H1 (cell line): ENCODE measurements at places on chromosomes 5 and 9. TPM values are rescaled to one million over a fixed set of nuclear protein-coding genes. Genes with fewer than 3 reads are reported as not detected.

DNA sequence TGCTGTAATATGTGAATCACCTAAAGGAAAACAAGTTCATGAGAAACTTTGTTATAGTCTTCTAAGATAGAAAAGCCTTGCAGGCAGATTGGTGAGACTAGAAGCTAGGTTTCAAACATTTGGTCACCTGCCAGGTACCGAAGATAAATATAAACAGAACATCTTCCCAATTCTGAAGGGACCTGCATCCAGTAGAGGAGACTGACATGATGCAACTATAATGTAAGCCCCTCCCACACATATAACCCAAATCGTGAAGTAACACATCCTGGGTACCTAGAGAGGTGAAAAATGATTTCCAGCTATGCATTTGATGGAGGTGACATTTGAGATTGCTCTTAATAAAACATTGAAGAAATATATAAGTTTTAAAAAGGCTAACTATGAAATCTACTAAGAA, 29.9 kb downstream of the SHLD3 start:
- DNase-seq, result no peak
- no peaks in the 10 kb centered on the region for H3K4me1 ChIP-seq
- H3K27me3 ChIP-seq, result no peaks in the 10 kb centered on the region
- H3K36me3 ChIP-seq, result no peaks in the 10 kb centered on the region
- H3K4me3 ChIP-seq, result no peak overlapping the region
- H3K27ac ChIP-seq, result no peak overlapping the region

GRCh38 chr9:94809778-94810177, 83.3 kb downstream of the AOPEP start:
- no peak for DNase-seq
- no peaks in the 10 kb centered on the region for H3K27me3 ChIP-seq
- no peak overlapping the region for H3K4me3 ChIP-seq
- H3K4me1 ChIP-seq, result no peaks in the 10 kb centered on the region
- H3K27ac ChIP-seq, result no peak overlapping the region

GRCh38 chr5:68479524-68479923, 264.0 kb downstream of the PIK3R1 start:
- no peak overlapping the region for H3K27ac ChIP-seq
- H3K4me3 ChIP-seq, result no peak overlapping the region
- no peaks in the 10 kb centered on the region for H3K27me3 ChIP-seq
- DNase-seq, result no peak

DNA sequence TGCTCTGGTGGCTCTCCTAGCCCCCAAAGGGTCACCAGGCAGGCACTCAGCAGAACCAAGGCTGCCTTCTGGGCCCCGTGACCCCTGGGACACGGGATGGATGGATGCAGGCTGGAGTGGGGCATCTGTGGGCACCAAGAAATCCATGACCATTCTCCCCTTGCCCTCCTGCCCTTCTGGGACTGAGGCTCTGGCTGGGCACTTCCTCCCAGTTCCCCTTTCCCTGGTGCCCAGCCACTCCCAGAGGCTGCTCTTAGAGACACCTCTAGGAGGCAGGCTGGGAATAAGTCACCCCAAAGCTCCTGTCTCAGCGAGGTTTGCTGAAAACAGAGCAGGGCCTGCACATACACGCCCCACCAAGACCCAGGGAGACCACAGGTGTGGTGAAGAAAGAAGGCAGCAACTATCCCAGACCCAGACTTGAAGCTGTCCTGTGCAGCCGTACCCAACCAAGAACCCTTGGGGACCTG, 943 bp downstream of the STING1 start:
- H3K36me3 ChIP-seq, result no peaks in the 10 kb centered on the region
- H3K27ac ChIP-seq, result no peak overlapping the region
- no peaks in the 10 kb centered on the region for H3K4me1 ChIP-seq
- no peaks in the 10 kb centered on the region for H3K27me3 ChIP-seq

DNA sequence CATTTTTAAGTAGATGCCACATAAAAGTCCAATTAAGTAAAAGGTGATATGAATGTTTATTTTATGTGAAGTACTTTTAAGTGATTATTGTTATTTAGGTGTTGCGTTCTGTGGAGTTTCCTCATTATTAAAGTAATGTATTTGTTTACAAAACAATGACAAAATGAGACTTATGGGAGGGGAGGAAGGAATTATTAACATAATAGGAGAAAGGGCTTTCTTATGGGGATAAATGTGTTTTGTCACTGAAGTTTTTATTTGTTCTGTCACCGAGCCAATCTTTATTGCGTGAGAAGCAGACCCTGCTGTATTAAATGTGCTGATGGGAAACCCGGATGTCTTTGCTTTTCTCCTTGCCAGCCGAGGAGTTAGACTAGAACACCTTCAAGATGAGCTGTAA, 44.5 kb downstream of the TRIO start:
- H3K27ac ChIP-seq, result no peak overlapping the region
- DNase-seq, result no peak
- H3K4me3 ChIP-seq, result no peak overlapping the region
- H3K27me3 ChIP-seq, result no peaks in the 10 kb centered on the region
- H3K4me1 ChIP-seq, result peaks cover 5% of the 10 kb centered on the region
- no peaks in the 10 kb centered on the region for H3K36me3 ChIP-seq

DNA sequence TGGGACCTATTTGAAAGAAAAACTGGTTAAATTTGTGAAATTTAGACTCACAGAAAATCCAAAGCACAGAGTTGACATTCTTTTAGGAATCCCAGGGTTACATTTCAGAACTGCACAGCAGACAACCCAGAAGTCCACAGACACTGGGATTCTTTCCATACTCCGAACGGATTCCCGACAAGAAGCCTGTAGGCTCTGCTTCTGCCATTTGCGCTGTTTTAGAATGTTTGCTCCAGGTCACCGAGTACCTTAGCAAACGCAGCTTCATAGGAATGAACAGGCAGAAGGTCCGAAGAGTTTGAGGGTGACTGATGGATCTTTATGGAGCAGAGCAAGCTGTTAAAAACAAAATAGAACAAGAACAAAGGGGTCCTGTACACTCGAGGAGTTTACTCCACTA, 84.5 kb upstream of the NFIB start:
- DNase-seq, result no peak
- H3K27me3 ChIP-seq, result no peaks in the 10 kb centered on the region
- no peaks in the 10 kb centered on the region for H3K36me3 ChIP-seq
- peaks cover 7% of the 10 kb centered on the region; the same call in 1 of the 2 replicates for H3K4me1 ChIP-seq

- H3K4me3 ChIP-seq, result no peak overlapping the region
- H3K27me3 ChIP-seq, result no peaks in the 10 kb centered on the region
- H3K36me3 ChIP-seq, result no peaks in the 10 kb centered on the region
- DNase-seq, result no peak
- no peak overlapping the region for H3K27ac ChIP-seq
These were observed 605.4 kb downstream of the PTPRD start for GRCh38 chr9:10007356-10007755.

- no peaks in the 10 kb centered on the region for H3K4me1 ChIP-seq
- no peak for DNase-seq
- H3K27me3 ChIP-seq, result no peaks in the 10 kb centered on the region
- H3K27ac ChIP-seq, result no peak overlapping the region
- no peak overlapping the region for H3K4me3 ChIP-seq
- H3K36me3 ChIP-seq, result no peaks in the 10 kb centered on the region
These were observed 99.0 kb downstream of the MEGF10 start for GRCh38 chr5:127389601-127390000.

- peak overlapping the region; percentile 75 for H3K27ac ChIP-seq
- H3K27me3 ChIP-seq, result no peaks in the 10 kb centered on the region
- H3K4me3 ChIP-seq, result peak overlapping the region; percentile 67
- H3K36me3 ChIP-seq, result no peaks in the 10 kb centered on the region
- peak; percentile 92 for DNase-seq
These were observed 658 bp upstream of the PCDH1 start for GRCh38 chr5:141878711-141879425.

- H3K27me3 ChIP-seq, result no peaks in the 10 kb centered on the region; the same call in 1 of the 2 replicates
- H3K27ac ChIP-seq, result no peak overlapping the region
- peaks cover 5% of the 10 kb centered on the region for H3K4me1 ChIP-seq
- no peaks in the 10 kb centered on the region for H3K36me3 ChIP-seq
These were observed 46.9 kb upstream of the TCERG1 start for GRCh38 chr5:146400201-146400600.

DNA sequence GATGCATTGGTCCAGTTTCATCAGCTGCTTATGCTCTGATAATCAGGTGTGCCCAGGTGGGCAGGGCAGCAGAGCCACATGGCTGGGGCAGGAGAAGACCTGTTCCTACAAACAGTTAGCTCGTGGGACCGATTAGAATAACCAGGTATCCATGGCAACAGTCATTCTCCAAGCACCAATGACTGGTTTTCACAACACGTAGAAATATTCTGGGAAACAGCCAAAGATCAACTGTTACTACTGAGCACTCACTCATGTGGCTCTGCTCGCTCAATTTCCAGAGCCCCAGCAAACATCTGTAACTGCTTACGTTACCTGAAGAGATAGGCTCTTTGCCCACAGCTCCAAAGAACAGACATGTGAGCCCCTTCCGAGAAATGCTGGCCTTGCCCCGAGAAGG, 302.0 kb downstream of the AGTPBP1 start:
- no peaks in the 10 kb centered on the region for H3K27me3 ChIP-seq
- H3K4me1 ChIP-seq, result no peaks in the 10 kb centered on the region
- H3K4me3 ChIP-seq, result no peak overlapping the region

The LRRC70 gene
- 0.16 and 0.62 TPM in 2 replicates for polyA plus RNA-seq

The EGFL7 gene
- polyA plus RNA-seq, result 53.4 and 82.5 TPM in 2 replicates

The QRFP gene
- polyA plus RNA-seq, result not detected in 2 replicates

The LCN9 gene
- 2.3 and 2.6 TPM in 2 replicates for polyA plus RNA-seq

The KCNV2 gene
- polyA plus RNA-seq, result not detected in 2 replicates

The PRR7 gene
- polyA plus RNA-seq, result 11.8 and 23.1 TPM in 2 replicates
